HEK293T (cell line): ENCODE measurements at places on chromosomes 4 and X.

- DNase-seq = no peak
Observed at GRCh38 chr4:46933686-46934085, 24.6 kb upstream of the COX7B2 start.

- DNase-seq = no peak
Observed at GRCh38 chr4:180336494-180337090, 1906.6 kb upstream of the TENM3 start.

DNA sequence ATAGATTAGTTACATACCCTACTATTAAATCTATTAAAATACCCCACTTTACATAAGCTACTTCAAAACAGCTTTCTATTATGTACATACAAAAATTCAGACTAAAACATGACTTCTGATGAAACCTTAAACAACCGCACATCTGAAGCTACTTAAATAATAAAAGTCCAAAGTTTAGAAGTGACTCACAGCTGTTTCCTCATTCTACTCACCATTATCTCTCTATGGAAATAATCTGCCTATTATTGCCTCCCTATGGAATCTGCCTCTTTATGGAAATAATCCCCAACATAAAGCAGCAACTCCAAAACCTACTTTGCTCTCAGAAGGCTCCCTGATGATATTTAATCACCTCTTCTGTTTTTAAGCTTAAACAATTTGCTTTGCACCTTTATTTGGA lies 15.7 kb upstream of the BANK1 start:
- no peak for DNase-seq

- no peak for DNase-seq
Observed at GRCh38 chrX:148628621-148629020, 128.2 kb downstream of the AFF2 start.

DNA sequence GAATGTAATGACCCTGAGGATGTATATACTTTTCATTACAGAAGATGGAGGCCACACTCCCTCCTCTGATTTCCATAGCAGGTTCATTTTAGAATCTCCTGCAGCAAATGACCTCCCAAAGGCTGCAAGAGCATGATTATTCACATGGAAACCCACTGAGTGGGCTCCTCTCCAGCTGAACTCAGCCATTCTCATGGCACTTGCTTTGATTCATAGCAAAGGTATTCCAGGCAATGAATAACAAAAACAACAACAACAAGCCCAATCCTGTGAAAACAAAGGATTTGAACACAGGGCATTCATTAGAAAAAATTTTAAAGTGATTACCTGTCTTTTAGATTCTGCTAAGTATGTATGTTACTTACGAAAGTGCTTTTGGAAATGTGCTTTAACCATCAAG lies 894.0 kb upstream of the FRG1 start:
- no peak for DNase-seq

DNA sequence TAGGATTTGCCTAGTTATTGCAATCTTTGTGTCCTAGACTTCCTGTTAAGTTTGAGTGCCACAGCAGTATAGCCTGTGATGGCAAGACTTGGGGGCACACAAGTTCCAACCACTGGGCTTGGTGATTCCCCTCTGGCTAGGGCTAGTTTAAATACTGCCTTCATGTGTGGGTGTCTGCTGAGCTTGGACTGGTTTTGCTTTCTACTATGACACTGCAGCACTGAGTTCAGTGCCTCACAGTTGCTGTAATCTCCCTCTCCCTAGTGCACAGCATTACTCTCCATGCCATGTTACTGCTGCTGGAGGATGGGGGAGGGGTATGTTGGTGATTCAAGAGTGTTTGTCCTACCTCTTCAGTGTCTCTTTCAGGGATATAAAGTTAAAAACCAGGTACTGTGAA lies 379.6 kb downstream of the IL15 start:
- DNase-seq = no peak

DNA sequence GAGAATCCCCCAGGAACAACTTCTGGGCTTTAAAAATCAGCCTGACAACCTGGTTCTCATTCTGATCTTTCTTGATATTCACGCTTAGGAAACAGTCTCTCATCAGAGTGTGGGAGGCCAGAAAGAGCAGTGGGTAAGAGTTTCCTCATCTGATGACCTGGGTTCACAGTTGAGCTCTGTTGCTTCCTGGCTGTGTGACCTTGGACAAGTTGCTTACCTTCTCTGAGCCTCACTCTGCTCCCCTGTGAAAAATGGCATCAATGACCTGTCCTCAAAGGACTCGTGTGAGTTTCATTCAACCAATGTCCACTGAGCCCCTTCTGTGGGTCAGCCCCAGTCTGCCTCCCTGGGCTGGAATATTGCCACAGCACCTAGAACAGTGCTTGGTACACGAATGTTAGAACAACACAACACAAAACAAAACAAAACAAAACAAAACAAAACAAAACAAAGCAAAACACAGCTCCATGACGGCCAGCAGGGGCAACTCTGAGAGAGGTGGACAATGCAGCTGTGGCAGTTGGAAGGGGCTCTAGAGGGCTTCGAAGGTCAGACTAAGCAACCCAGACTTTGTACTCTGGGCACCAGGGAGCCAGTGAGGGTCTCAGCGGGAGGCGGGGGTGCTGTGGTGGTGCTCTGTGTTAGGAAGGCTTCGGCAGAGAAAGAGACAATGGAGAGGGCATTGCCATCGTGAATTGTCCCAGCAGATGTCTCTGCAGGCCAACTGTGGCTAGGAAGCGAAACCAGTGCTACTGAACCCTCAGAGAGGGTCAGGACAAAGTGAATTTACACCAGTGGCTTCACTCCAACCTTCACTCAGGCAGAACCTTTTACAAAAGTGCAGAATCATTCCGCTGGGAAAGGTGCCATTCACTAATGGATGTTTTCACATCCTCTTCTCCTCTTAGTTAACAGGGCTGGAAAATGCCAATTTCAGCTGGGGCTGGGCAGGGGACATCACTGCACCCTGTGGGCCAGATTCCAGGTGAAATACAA lies 14.3 kb upstream of the C4orf50 start:
- DNase-seq = no peak

GRCh38 chrX:38717871-38718270 lies 83.4 kb upstream of the MID1IP1 start:
- peak; percentile 52 for DNase-seq

- DNase-seq = no peak
Observed at GRCh38 chr4:155473420-155474095, 96.8 kb upstream of the MAP9 start.

- DNase-seq = no peak
Observed at GRCh38 chr4:88533937-88534750, 10.6 kb upstream of the PYURF start.

- DNase-seq = no peak
Observed at GRCh38 chr4:16067515-16067914, 16.3 kb downstream of the PROM1 start.

DNA sequence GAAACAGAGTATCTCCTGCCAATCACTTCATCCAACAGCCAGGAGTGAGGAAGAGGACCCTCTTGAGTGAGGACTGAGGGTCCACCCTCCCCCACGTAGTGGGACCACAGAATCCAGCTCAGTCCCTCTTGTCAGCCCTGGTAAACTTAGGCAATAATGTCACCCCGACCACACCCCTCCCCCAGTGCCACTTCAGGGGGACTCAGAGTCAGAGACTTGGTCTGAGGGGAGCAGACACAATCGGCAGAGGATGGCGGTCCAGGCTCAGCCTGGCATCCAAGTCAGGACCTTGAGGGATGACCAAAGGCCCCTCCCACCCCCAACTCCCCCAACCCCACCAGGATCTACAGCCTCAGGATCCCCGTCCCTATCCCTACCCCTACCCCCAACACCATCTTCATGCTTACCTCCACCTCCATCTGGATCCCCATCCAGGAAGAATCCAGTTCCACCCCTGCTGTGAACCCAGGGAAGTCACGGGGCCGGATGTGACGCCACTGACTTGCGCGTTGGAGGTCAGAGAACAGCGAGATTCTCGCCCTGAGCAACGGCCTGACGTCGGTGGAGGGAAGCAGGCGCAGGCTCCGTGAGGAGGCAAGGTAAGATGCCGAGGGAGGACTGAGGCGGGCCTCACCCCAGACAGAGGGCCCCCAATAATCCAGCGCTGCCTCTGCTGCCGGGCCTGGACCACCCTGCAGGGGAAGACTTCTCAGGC lies at the start of the genes CSAG1 and MAGEA12:
Gene CSAG1 (minus strand): TSS at position 461 of the 715 bp plus-strand sequence. CDS start 1,261 bp downstream, outside the sequence.
Gene MAGEA12 (plus strand): TSS at position 497 of the 715 bp plus-strand sequence. CDS start 2,405 bp downstream, outside the sequence.
- no peak for DNase-seq
